ENCODE measurements at places on chromosomes 12 and 14.

- DNase-seq: peak; percentile 20
These were observed at the start of gene LRFN5 for GRCh38 chr14:41606532-41607303. TSS of gene LRFN5 (plus strand) at chr14:41606876.

GRCh38 chr14:91911474-91912032 lies 35.9 kb downstream of the FBLN5 start:
- peak; percentile 59 for DNase-seq

- DNase-seq: no peak
These were observed 177.9 kb downstream of the KICS2 start for GRCh38 chr12:64044191-64044590.

GRCh38 chr14:28584951-28585350 lies 181.6 kb upstream of the FOXG1 start:
- no peak for DNase-seq

DNA sequence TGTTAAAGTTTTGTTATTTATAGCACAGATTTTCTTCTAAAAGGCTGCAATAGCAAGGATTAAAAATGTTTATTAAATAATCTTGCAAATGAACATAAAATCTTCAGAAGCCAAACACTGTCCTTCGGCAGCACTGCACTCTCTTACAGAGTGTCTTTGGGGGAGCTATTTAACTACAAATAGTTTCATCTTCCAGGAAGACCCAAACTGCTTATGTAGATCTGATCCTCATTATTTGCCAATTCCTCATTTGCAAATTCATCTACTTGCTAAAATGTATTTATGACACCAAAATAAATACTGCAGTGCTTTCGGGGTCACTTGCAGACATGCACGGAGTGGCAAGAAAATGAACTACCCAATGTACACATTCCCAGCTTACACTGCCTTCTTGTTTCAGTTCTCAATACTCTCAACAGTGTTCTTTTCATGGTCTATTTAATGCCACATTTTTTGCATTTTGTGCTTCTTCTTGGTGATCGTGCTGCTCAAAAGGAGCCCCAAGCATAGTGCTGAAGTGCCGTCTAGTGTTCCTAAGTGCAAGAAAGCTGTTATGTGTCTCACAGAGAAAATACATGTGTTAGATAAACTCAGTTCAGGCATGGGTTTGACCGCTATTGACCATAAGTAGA lies 128.1 kb downstream of the PRKD1 start:
- DNase-seq: no peak

DNA sequence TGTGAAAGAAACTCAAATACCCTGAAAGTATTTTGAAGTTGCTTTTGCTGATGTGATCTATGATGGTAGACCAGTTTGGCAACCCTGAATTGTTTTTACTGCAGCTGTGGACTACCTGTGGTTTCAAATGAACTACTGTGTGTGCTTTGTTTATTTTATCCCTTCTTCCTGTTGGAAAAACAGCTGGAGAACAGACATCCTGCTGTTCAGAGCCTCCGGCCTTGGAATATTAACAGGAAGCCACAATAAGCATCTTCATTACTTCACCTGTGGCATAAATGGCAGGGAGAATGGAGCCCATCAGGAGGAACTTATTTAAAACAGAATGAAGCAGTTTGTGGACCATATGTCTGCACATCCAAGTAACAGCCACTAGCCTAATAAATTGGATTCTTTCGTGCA lies 104.8 kb downstream of the DUSP6 start:
- DNase-seq: no peak

DNA sequence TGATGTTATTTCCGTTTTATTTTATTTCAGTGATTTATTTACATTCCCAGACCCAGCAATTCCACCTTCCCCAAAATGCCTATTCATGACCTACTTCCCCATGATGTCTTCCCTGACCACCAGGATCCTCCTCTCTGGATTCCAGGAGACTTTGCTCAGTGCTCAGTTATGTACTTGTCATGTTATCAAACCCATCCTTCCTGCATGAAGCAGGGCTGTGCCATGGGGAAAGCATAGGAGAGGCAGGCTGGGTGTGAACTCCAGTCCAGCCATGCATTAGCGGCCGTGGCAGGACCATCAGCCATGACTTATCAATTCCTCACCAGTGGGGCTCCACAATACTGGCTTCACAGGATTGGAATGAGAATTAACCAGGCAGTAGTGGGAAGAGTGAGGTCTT lies 57.8 kb downstream of the B4GALNT3 start:
- peak; percentile 45 for DNase-seq

DNA sequence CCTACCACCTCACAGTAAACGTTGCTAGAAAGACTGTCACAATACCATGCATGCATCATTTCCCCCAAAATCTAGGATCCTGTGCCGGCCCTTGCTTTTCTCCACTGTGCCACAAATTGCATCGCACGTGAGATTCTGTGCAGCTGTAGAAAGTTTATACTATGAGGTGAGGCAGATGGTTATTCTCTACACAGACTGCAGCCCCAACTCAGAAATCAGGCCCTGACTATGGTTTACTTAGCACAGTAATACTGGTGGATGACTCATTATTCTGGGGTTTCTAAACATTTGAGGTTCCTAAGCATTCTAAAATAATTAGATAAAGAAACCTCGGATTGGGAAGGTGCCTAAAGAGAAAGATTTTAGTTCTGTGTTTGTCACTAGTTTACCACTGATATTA lies 163.8 kb upstream of the CCDC198 start:
- peak; percentile 23 for DNase-seq

GRCh38 chr12:70422631-70423030 lies 56.5 kb downstream of the KCNMB4 start:
- no peak for DNase-seq

Data from kidney tubule cell (primary cell).